CD4-positive, alpha-beta T cell (primary cell): ENCODE measurements at places on chromosomes 5 and 9.

DNA sequence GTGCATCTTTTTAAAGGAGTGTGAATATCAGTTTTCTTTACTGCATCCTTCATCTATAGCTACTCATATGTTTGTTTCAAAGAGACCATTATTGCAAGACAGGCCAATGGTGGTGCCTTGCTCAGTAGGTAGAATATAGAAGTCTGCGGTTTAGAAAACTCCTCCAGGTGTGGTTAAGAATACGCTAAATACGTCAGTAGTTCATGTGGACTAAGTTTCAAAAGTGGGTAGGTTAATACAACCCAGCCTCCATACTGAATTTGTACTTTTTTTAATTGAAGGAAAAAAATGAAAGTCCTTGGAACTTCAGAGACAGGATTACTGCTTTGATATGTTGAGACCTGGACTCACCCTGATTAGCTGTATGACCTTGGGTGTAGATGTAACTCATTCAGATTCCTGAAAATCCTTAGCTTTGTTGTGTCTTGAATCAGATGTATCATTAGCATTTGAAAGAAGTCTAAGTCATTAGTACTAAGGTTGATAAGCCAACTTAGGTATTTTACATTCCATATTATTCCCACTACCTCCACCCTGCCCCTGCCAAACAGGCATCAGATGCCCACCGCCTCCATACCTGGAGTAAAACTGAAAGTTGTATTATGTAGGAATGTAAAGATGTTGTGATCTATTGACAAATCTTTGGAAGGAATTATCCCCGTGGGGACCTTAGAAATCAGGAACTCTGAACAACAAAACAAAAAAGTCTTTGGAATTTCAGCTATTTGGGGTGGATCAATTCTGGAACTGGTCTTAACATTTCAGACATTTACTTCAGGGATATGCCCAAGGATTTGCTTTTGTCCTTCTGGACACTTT is 6.1 kb downstream of the BASP1 start:
- DNase-seq: no peak

- DNase-seq: no peak
These were observed 201.7 kb upstream of the ACTBL2 start for GRCh38 chr5:57684299-57684702.

DNA sequence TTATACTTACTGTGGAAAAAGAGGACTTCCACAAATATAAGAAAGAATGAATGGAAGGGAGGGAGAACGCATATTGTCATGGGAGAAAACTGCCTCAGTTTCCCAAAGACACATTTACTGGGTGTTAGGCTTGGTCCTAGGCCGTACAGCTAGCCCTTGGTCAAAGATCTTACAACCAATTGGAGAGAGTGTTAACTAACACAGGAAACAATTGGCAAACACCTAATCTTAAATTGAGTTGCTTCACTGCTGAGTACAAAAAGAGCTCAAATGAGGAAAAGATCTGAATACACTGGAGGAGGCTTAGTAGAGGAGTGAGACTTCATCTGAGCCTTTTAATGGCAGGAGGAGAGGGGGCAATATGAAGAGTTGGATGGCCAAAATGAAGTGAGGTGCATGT is 161.7 kb downstream of the GLIS3 start:
- no peak for DNase-seq

GRCh38 chr9:126516936-126517832 is 96.5 kb upstream of the LMX1B start:
- no peak for DNase-seq

GRCh38 chr9:78756813-78757510 is 460.0 kb downstream of the PSAT1 start:
- no peak for DNase-seq
